ENCODE measurements at places on chromosomes 12 and 14.

- DNase-seq, result no peak
Measured at GRCh38 chr14:104805326-104805678, 4.4 kb downstream of the ZBTB42 start.

DNA sequence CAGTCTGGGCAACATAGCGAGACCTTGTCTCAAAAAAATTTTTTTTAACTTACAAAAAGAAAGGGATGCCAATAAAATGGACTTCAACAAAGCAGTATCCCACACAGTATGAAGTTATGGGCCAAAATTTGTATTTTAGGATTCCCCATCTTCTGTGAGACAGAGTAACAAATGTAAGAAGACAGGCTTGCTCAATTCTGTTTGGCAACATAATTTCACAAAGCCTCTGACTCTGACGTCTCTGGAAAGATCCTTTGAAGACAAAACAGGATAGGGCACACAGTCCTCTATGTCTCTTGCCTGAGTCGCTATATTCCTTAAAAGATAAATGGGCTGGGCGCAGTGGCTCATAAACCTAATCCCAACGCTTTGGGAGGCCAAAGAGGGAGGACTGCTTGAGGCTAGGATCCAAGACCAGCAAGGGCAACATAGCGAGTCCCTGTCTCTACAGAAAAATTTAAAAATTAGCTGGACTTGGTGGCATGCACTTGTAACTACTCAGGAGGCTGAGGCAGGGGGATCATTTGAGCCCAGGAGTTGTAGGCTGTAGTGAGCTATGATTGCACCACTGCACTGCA lies 1.1 kb upstream of the HOMEZ start:
- DNase-seq, result no peak

DNA sequence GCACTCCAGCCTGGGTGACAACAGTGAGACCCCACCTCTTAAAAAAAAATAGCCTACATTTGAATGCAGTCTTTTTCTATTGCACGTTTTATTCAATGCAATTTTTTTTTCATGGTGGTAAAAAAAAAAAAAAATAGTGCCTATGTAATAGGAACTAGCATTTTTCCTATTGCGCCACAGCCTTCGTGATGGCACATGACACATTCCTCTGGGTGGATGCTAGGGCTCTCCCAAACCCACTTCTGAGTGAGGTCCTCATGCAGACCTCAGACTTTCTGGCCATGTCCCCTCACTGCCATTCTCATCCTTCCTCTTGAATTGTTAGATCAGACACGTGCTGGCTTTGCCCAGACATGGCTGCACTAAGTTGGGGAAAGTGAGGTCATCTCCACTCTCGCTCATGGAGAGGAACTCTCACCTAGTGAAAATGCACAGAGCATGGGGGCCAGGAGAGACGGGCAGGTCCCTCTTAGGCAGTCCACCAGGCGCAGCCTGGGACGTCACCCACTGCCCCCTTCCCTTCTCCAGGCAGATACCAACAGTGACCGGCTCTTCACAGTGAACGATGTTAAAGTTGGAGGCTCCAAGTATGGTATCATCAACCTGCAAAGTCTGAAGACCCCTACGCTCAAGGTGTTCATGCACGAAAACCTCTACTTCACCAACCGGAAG lies 19.2 kb downstream of the DCAF4 start:
- DNase-seq, result no peak

DNA sequence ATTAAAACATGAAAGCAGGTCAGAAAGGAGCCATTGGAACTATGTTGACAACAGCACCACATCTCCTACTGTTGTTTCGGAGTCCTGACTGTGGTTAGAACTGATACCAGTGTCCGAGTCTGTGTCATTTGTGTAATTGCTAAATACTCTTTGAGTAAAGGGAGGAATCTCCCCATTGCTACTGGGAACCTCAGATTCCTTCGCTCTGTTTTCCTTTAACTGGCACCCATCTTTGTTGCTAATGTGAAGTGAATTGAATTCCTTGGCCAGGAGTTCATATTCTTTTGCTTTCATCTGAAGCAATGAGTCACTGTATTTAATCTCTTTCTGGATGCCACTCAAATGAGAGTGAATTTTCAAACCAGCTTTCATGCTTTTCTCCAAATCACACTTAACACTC lies 31.5 kb downstream of the RASSF9 start:
- no peak for DNase-seq

DNA sequence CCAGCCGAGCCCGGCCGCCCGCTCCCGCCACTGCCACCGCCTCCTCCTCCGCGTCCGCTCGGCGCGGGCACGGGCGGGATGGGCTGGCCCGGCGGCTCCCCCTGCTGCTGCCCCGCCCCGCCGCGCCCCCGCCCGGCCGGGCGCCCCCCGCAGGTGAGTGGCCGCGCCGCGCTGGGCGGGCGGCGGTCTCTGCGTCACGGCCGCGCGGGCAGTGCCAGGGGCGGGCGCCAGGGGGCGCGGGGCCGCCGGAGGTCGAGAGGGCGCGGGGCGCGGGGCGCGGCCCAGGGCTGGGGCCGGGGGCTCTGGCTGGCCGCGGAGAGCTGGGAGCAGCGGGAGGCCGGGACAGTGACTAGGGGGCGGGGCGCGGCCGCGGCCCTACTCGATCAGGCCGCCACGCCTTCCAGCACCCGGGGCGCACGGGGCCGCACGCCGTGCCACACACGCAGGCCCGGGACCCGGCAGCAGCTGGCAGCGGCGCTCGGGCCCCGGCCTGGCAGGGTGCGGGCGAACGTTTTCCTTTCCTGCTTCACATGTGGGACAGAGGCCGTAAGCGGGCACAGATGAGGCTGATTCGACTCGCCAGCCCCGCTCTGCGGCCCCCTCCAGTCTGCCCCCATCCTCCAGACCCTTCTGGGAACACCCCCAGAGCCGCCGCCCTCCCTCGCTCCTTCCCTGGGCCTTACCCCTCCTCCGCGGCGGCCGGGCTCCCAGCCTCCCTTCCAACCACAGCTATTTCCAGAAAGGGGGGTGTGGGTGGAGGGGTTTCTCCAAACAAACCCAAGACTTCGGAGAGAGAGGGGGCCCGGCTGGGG lies 2.4 kb upstream of the TNS2 start:
- peak; percentile 15 for DNase-seq

GRCh38 chr12:105507311-105508038 lies 177.0 kb downstream of the C12orf75 start:
- no peak for DNase-seq

DNA sequence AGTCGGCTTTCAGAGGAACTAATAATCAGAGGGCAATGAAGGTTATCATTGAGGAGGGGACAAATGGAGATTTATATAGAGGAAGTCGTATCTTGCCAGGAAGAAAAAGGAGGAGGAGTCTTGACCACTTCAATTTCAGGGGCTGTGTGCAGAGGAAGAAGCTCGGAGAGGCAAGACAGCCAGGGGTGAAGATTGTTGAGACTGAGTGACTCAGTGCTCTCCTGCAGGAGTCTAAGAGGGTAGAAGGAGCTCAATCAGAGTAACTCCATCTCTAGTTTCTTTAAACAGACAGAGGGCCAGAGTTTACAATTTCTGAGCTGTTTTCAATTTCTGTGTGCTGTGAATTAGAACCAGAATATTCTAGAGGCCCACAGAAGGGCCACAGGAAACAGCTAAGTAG lies 439.3 kb upstream of the PRICKLE1 start:
- DNase-seq, result no peak

- no peak for DNase-seq
Measured at GRCh38 chr14:43449291-43449690, 1057.8 kb downstream of the FSCB start.

DNA sequence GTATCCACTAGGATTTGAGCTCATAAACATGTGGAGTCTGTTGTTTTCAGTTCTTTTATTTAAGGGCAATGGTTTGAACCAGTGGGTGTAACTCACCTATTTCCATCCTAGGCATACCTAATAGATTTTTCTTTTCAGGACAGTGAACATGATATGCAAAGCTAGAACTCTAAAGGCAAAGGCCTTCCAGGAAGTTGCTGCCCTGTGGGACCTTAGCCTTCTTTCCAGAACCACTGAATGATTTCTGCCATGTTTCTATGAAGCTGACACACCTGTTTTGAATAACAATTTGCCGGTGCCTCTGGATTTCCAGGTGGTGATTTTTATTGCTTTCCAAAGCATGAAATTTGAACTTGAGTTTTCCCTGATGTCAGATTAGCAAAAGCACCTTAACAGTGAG lies 372.9 kb upstream of the FAR2 start:
- no peak for DNase-seq

GRCh38 chr12:120366845-120367232 lies 2.1 kb downstream of the MSI1 start:
- no peak for DNase-seq

- DNase-seq, result no peak
Measured at GRCh38 chr14:28571636-28572035, 195.0 kb upstream of the FOXG1 start.

DNA sequence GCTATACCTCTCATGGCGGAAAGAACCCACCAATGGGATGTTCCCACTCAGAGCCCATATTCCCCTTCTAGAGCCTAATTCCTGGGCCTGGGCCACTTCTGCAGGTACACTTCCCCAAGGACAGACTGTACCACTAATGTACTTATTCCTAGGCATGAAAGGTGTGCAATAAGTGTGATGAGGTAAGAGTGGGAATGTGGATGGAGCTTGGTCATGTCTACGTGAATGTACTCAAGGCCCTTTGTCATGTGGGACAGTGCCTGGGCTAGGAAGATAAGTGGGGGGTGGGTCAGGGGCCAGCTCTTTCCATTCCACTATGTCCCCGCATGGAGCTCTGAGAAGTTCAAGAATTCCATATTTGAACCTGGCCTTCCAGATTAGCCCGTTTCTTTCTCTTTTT lies 63.4 kb upstream of the FUT8 start:
- DNase-seq, result no peak

DNA sequence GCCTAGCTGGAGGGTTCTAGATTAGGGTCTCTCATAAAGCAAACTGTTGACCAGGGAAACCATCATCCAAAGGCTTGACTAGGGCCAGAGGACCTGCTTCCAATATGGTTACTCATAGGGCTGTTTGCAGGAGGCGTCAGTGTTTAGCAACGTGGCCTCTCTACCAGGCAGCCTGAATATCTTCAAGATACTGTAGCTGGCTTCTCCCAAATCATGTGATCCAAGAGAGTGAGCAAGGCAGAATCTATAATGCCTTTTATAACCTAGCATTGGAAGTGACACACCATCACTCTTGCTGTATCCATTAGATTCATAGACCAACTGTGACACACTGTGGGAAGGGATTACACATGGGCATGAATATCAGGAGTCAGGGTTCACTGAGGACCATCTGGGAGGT lies 17.3 kb downstream of the TPH2 start:
- DNase-seq, result no peak

DNA sequence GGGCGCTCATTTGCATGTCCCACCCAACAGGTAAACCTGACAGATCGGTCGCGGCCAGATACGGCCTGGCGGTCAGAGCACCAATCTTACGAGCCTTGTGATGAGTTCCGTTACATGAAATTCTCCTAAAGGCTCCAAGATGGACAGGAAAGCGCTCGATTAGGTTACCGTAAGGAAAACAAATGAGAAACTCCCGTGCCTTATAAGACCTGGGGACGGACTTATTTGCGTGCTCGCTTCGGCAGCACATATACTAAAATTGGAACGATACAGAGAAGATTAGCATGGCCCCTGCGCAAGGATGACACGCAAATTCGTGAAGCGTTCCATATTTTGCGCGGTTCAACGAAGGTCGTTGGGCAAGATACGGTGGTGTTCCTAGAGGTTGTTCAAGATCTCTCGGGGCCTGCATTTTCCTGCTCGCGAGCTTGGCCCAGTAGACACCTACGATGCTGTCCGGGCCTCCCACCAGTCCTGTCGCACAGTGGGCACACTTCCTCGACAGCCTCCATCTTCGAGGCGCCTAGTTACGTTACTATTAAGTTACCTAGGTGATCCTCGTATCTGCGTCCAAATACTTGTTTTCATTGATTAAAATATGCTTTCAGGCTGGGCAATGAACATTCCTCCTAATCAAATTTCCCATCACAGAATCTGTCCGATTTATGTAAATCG lies at the start of gene RNU6-7:
RNU6-7 (plus strand) TSS at position 230 of the 675 bp plus-strand sequence.
- no peak for DNase-seq

DNA sequence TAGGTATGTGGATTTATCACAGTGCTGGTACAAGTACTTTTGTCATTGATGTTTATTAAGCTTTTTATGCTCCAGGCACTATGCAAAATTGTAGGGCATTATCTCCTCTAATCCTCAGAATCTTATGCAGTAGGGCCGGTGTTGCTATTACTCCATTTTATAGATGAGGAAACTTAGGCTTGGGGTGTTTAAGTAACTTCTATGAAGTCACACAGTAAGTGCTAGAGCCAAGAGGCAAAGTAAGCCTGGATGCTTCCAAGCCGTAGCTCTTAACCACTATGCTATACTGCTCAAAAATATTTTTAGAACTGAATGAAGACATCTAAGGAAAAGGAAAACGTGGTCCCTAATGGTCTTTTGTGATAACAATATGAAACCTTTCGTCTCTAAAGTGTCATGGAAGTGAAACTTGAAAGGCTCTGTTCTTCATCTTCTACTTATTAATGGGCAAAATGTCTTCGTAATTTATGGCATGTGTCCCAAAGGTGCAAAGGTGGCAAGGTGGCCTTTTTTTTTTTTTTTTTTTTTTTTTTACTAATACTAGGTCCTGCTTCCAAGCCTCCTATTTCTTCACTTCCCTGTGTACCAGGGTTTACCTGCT lies 85.2 kb downstream of the ETV6 start:
- no peak for DNase-seq

DNA sequence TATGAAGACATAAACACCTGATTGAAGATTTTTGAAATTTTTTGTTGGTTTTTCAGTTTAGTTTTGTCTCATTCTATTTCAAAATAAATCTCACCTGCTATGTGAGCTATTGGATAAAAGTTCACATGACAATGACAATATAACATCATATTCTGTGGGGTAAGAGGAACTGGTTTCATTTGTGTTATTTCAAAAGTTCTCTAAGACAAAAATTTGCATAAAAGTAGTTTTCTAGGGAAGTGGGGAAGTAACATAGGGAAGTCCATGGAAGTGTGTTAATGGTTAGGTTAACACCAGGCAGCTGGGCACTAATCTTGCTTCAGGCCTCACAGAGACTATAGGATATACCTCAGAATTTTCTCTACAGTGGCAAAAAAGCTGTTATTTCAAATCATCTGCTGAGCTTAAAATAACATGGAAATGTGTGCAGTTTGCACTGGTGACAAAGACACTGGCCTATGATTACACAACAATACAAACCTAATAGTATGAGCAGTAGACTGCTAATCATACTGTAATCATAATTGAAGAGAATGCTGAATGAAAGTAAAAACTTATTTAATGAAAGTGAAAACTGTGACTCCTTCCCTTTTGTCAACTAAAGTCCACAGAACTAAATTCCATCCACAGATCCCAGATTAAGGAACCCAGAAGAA lies 710.6 kb upstream of the TMEM132C start:
- no peak for DNase-seq

- no peak for DNase-seq
Measured at GRCh38 chr12:2396448-2396871, 343.7 kb downstream of the CACNA1C start.

DNA sequence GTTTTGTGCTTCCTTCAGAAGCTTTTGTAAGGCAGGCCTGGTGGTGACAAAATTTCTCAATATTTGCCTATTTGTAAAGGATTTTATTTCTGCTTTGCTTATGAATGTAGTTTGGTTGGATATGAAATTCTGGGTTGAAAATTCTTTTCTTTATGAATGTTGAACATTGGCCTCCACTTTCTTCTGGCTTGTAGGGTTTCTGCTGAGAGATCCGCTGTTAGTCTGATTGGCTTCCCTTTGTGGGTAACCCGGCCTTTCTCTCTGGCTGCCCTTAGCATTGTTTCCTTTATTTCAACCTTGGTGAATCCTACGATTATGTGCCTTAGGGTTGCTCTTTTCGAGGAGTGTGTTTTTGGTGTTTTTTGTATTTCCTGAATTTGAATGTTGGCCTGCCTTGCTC lies 58.2 kb downstream of the NUBPL start:
- DNase-seq, result no peak

GRCh38 chr14:104221636-104222369 lies 83.4 kb downstream of the KIF26A start:
- no peak for DNase-seq

GRCh38 chr14:86055512-86056075 lies 525.6 kb downstream of the FLRT2 start:
- no peak for DNase-seq

Data from stimulated activated CD8-positive, alpha-beta memory T cell treated with anti-CD3 and anti-CD28 coated beads, Interleukin-7, amount 100 ng/mL, for 4 hours (primary cell).